ENCODE measurements at places on chromosomes 16 and 17.
A peak's percentile ranks its signal among the peaks of the same experiment; 100 is the strongest.

- peak; percentile 83 for DNase-seq
Measured at GRCh38 chr17:29589524-29590410, at the start of gene GIT1. GIT1 (minus strand) TSS chr17:29589648; CDS start chr17:29589378, 270 bp downstream.

- no peak for DNase-seq
Measured at GRCh38 chr17:61128661-61129115, 271.0 kb upstream of the TBX2 start.

GRCh38 chr17:9071811-9072498 is 50.6 kb downstream of the NTN1 start:
- DNase-seq = no peak

DNA sequence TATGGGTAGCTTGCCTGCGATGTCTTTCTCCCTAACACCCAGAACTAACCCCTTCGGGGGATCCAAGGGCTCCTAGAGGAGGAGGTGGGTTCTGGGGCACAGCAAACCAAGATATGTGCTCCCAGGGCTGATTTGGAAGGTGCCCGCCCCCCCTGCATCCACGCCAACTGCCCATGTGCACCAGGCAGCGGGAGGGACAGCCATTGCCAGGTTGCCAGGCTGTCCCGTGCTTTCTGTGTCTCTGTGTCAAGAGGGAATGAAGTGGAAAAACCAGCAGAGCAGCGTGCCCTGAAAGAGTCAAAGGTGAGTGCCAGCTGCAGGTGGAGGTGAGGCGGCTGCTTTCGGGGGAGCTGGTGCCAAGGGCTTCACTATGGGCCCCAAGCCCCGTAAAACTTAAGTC is 6.4 kb downstream of the TEKT5 start:
- DNase-seq = no peak

- DNase-seq = no peak
Measured at GRCh38 chr17:83080858-83081683, 1.7 kb downstream of the METRNL start.
